GM23248 (cell line): ENCODE measurements at places on chromosomes 1 and 21. TPM values are rescaled to one million over a fixed set of nuclear protein-coding genes. Genes with fewer than 3 reads are reported as not detected.
A peak's percentile ranks its signal among the peaks of the same experiment; 100 is the strongest.

DNA sequence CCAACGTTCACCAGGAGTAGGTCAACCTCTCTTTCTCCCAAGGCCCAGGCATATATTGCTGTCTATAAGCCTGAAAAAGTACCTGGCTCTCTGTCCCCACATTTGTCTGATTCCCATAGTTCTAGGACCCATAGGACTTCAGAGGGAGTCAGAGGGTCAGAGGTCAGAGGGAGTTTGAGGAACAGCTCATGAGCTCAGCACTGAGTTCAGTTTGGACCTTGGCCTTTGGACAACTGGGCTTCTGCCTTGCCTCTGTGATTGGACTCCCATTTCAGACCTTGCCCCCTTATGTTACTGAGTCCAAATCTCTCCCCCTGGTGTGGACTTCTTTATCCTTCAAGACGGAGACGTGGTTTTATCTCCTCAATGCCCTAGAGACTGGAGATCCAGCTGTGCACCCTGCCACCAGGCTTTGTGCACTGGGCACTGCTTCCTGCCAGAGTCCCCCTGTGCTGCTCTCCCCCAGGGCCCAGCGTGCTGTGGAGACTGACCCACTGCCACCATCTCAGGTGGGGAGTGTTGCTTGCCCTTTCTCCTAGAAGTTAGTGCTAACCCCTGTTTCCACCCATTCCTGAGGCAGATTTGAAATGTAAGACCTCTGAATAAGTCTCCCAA, 3.2 kb downstream of the CTSE start:
- no peak for DNase-seq

DNA sequence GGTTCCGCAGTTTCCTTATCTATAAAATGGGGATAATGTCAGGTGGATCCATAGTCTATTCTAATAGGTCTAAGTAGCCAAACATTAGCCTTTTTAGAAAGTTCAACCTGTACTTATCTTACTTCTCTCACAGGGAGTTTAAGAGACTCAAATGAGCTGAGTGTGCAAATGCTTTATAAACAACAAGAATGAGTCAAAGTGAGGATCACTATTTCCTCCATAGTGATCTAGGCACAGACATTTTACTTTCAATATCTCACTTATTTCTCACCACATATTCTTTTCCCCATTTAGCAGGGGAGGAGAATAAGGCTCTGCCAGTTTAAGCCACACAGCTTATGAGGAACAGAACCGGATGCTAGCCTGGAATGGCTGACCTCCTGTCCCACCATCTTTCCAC, 92.1 kb upstream of the LMO4 start:
- DNase-seq: peak; percentile 42

Gene CELA3A
- total RNA-seq: not detected in 2 replicates

Gene TNNI3K
- not detected in 2 replicates for total RNA-seq

DNA sequence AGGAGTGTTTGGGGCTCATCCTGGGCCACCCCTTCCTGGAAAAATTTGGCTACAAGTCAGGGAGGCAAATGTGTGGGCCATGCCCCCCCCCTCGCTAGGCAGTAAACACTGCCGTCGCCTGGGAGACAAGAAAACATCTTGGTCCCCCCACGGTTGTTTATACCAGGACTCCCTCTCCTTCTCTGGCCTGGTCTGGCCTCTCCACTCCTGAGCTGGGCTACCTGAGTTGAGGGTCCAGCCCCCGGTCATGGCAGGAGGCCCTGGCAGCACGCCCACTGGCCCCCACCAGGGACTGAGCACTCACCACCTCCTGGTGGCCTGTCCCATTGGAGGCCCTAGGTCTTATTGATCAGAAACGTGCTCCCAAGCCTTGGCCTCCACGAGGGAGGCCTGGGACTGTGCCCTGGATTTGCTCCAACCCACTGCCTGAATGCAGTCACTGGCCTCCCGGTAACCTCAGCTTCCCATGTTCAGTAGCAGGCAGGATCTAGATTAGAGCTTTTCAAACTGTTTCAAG, 15.8 kb downstream of the KCNQ4 start:
- peak; percentile 60 for DNase-seq

- no peak for DNase-seq
Observed at GRCh38 chr1:239388578-239388977, 2.2 kb downstream of the CHRM3 start.

- DNase-seq: no peak
Observed at GRCh38 chr1:174958396-174958795, 41.4 kb upstream of the CACYBP start.

DNA sequence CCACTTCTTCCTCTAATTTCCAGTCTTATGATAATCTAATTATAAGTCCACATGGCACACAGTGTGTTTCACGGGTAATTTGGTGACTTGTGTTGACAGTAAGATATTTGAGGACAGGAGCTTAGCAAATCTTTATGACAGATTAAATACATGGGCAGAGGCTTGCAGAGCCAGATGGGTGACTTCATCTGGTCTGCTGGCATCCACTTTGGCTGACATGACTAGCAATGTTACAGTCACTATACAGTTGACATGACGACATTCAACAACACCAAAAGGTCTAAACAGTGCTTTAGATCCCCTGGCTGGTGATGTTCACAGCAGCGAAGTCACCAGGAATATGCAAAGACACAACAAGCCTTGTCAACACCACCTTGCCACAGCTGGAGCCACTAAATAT, 147.2 kb downstream of the ETS2 start:
- DNase-seq: peak; percentile 42

GRCh38 chr1:84973498-84974334, 23.2 kb downstream of the MCOLN2 start:
- DNase-seq: peak; percentile 54

GRCh38 chr1:84603941-84604830, 29.9 kb upstream of the CTBS start:
- peak; percentile 98 for DNase-seq

DNA sequence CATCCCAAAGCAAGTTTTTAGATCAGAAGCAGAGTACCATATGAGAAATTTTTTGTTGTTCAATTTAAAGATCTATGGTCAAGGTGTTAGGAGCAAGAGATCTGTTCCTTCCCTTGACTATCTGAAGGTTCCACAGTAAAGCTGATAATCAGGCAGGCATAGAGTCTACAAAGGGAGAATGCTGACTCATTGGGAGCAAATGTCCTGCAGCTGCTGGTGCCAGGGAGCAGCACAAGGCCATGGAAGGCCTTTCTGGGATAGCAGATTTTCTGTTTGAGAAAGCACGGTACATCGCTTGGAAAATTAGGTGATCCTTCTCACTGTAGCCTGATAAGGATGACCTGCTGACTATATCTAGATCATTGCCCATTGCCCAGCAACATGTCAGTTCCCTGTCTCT, 210.1 kb upstream of the C1orf87 start:
- peak; percentile 32 for DNase-seq

Gene CD84
- total RNA-seq: not detected in 2 replicates

GRCh38 chr1:6273380-6273891, 12.5 kb upstream of the GPR153 start:
- DNase-seq: peak; percentile 59

DNA sequence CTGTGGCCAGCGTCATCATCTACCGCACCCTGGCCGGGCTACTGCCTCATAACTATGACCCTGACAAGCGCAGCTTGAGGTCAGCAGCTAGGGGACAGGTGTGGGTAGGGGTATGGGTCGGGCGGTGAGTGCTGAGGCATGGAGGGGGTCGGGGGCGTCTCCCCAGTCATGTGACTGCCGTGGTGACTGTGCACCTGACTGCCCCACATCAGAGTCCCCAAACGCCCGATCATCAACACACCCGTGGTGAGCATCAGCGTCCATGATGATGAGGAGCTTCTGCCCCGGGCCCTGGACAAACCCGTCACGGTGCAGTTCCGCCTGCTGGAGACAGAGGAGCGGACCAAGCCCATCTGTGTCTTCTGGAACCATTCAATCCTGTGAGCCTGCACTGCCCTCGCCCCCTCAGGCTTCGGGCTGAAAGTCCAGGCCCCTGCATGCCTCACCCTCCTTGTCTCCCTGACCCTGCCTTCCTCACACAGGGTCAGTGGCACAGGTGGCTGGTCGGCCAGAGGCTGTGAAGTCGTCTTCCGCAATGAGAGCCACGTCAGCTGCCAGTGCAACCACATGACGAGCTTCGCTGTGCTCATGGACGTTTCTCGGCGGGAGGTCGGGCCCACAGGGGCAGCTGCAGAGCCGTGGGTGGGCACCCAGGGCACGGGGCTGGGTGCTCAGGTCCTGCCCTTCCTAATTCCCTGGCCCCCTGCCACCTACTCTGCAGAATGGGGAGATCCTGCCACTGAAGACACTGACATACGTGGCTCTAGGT, 13.5 kb downstream of the PSRC1 start:
- DNase-seq: no peak

- no peak for DNase-seq
Observed at GRCh38 chr1:231940701-231941100, 314.1 kb downstream of the DISC1 start.

Gene NEK2
- 11.3 and 13.8 TPM in 2 replicates for total RNA-seq

GRCh38 chr1:231743966-231744365, 117.4 kb downstream of the DISC1 start:
- no peak for DNase-seq

Gene TMEM240
- total RNA-seq: 1.1 and 3.3 TPM in 2 replicates

Gene SYTL1
- total RNA-seq: not detected in 2 replicates

Gene EPHA10
- total RNA-seq: not detected in 2 replicates

GRCh38 chr1:206430031-206430983, 40.0 kb upstream of the IKBKE start:
- DNase-seq: peak; percentile 88

DNA sequence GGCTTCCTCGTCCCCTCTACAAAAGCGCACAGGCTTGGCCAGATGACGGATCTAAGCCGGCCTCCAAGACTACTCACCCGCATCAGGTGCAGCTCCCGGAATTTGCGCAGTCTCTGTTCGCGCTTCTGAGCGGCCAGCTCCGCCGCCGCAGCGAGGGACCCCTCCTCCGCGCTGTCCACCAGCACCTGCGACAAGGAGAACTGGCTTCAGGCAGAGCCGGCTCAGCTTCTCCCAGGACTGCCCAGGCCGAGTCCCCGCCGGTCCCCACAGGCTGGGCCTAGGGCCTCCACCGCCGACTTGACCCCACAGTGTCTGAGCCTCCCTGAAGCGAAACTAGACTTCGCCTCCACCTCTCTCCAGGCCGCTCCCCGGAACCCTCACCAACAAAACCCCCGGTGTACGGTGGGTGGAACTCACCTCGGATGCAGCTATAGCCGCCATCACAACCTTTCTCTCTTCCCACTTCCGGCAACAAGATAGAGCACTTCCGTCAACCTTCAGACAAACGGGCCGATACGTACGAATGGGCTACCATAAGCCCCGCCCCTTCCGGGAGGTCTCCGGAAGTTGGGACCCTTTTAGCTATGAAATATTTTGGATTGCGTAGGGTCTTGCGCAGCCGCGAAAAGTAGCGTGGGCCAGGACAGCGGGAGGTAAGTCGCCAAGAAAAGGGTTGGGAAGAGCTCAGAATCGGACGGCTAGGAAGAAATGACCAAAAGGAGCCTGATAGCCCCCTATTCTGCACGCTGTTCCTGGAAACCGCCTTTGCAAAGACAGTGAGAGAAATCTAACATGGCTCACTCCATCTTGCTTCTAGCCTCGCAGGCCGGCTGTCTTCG, at the start of gene SYF2:
Gene SYF2, minus strand, starts transcription at position 476 of the 839 bp plus-strand sequence. Its CDS starts 35 bp downstream, at position 441.
- DNase-seq: peak; percentile 97

GRCh38 chr1:18629659-18630510, 761 bp upstream of the PAX7 start:
- DNase-seq: no peak

GRCh38 chr21:26140164-26140579, 30.4 kb downstream of the APP start:
- DNase-seq: peak; percentile 89

DNA sequence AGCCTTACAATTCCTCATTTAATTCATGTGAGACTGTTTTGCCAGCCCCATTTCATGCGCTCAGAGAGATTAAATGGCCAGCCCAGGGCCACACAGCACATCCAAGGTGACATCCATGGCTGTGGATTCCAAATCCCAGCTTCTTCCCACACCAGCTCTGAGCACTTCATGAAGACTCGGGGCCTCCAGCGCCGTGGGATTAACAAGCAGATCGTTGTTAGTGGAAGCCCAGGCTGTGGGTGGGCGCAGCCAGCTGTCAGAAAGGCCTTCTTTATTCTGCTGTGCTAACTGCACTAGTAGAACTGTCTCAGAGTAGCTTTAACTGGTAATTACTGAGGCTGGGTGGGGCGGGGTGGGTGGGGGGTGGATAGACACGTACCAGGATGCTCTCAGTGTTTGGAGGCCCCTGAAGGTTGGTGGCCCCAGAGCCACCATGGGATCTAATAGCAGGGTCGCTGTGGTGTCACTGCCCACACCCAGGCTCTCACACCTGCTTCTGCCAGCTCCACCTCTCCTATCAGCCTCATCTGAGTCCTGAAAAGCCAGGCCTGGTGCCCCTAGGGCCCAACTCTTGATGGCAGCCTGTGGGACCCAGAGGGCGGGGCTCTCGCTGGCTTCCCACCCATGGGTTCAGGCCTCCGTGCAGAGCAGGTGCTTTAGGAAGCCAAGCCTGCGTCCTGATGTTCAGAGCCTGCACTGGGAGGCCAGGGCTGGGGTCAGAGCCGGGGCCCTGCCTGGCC, 3.4 kb downstream of the BMP8A start:
- DNase-seq: no peak

Gene ZBTB21
- total RNA-seq: 10.6 and 10.7 TPM in 2 replicates

DNA sequence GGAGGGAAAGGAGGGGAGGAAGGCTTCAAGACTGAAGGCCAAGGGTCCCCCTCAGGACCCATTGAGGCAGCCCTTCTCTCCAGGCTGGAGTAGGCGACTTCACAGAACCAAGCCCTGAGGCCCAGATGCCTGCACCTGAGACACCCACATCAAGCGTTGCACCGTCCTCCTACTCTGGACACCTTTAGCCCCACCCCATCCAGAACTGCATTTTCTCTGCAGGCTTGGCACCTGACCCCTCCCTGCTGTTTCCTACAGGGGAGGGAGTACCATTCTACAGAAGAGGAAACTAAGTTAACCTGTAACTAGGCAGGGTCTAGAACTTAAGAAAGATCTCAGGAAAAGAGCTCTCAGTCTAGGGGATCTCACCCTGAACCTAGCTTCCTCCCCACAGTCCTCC, 12.0 kb downstream of the PEF1 start:
- DNase-seq: no peak

DNA sequence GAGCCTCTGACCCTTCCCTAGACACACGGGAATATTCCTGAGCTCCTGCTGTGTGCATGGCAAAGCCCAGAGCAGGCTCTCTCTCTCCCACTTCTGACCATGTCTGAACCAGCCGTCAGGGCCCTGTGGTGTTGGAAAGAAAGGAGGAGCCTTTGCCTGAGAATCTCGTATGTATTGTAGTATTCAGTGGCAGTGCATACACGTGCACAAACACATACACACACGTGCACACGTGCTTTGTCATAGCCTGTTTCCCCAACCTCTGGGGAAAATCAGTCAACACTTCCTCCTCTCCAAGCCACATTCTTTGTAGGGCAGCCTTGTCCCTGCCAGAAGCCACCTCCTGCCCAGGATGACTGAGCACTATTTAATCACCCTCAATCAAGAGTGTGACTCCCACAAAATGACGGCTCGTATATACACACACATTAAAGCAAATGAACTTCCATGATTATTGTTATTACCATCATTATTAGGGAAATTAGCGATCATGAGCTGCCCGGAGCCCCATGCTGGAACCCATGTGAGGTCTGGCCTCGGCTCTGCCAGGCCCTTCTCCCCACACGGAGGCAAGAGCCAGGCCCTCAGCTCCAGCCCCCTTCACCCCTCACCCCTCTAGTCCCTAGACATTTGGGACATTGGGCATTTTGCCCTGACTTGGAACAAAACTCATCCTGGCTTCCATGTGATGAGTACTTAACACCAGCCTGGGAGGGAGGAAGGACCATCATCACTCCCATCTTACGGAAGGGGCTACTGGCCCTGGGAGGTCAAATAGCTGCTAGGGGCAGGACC, 331.9 kb downstream of the NPHP4 start:
- no peak for DNase-seq
